ENCODE measurements at places on chromosomes 1 and 21.

- no peaks in the 10 kb centered on the region for H3K4me1 ChIP-seq
- H3K27me3 ChIP-seq = peaks cover 26% of the 10 kb centered on the region
- H3K36me3 ChIP-seq = no peaks in the 10 kb centered on the region
- no peak for DNase-seq
Observed at GRCh38 chr1:11898086-11898785, 28.0 kb downstream of the KIAA2013 start.

GRCh38 chr1:6080469-6080868 is 34.8 kb downstream of the KCNAB2 start:
- no peak overlapping the region for H3K27ac ChIP-seq
- no peak overlapping the region for H3K4me3 ChIP-seq
- no peaks in the 10 kb centered on the region for H3K4me1 ChIP-seq
- no peak for DNase-seq
- H3K27me3 ChIP-seq = no peaks in the 10 kb centered on the region

GRCh38 chr1:3850857-3851256 is 6.2 kb downstream of the CEP104 start:
- H3K4me3 ChIP-seq = no peak overlapping the region
- H3K27me3 ChIP-seq = no peaks in the 10 kb centered on the region
- DNase-seq = no peak
- peaks cover 26% of the 10 kb centered on the region for H3K36me3 ChIP-seq
- H3K27ac ChIP-seq = no peak overlapping the region
- no peaks in the 10 kb centered on the region for H3K4me1 ChIP-seq

DNA sequence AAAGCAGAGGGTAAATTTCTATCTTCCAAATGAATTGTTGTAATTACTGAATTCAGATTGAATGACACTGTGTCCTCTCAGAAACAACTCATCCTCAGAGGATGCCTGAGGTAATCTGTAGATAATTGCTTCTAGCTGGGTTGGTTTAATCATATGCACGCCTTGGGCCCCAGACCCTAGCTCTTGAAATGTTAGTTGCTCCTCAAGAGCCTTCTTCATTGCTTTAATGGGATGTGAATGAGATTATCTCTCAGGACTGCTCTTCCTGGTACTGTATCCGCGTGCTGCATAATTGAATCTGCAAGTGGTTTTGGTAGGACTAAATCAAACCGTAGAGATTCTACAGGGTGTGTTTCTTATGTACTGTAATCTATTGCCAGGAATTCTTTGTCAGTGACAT is 569.3 kb upstream of the NEGR1 start:
- no peaks in the 10 kb centered on the region for H3K27me3 ChIP-seq
- no peaks in the 10 kb centered on the region for H3K36me3 ChIP-seq
- no peak overlapping the region for H3K27ac ChIP-seq
- no peaks in the 10 kb centered on the region for H3K4me1 ChIP-seq
- H3K4me3 ChIP-seq = no peak overlapping the region

DNA sequence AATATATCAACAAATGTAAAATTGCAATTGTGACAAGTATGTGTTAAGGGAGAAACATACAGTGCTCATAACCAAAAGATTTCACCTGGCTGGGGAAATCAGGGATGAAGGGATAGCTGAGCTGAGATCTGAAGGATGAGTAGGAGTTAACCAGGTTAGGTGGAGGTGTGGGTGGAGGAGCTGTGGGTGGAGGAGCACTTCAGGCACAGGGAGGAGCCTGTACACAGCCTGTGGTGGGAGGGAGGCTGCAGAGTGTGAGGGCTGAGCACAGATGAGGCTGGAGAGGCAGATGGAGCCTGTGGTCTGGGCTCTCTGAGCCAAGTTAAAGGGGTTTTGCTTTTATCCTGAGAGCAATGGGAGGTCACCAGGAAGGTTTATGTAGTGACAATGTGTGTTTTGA is 111.9 kb downstream of the XCL2 start:
- H3K36me3 ChIP-seq = no peaks in the 10 kb centered on the region
- no peaks in the 10 kb centered on the region for H3K4me1 ChIP-seq
- H3K27ac ChIP-seq = no peak overlapping the region
- no peaks in the 10 kb centered on the region for H3K27me3 ChIP-seq
- no peak overlapping the region for H3K4me3 ChIP-seq

- H3K27me3 ChIP-seq = no peaks in the 10 kb centered on the region
- no peak for DNase-seq
- no peaks in the 10 kb centered on the region for H3K36me3 ChIP-seq
Observed at GRCh38 chr1:74464037-74464436, 48.4 kb downstream of the LRRC53 start.

DNA sequence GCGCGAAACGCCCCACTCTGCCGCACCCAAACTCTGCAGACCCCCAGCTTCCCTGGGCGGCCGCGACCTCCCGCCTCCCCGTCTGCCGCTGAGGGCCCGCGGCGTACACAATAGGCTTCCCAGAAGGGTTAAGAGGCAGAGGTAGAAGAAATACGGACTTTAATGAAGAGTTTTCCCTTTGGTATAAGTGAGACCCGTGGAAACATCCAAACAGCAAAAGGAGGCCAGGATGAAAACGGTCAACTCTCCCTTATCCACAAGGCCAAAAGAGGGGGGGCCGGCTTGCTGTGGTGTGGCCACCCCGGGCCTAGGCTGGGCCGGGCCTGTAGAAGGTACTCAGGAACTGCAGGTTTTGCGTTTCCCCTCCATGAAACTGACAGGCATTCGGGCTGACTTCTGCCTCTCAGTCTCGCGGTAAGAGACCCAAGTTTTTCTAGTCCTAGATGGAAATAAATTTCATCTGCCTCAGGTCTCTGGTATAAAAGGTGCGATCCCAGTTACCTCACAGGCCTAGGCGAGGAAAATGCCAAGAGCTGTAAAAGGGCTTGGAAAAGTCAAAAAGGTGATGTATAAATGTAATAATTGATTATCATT is 671 bp upstream of the PYGO2 start:
- peak overlapping the region; percentile 86 for H3K4me3 ChIP-seq
- H3K27ac ChIP-seq = peak overlapping the region; percentile 99
- H3K4me1 ChIP-seq = peaks cover 8% of the 10 kb centered on the region
- H3K27me3 ChIP-seq = no peaks in the 10 kb centered on the region
- peaks cover 58% of the 10 kb centered on the region for H3K36me3 ChIP-seq
- DNase-seq = no peak

GRCh38 chr1:108897865-108898720 is 21.3 kb downstream of the GPSM2 start:
- H3K36me3 ChIP-seq = peaks cover 76% of the 10 kb centered on the region
- no peak for DNase-seq
- H3K27ac ChIP-seq = peak overlapping the region; percentile 18
- peaks cover 10% of the 10 kb centered on the region for H3K4me1 ChIP-seq

DNA sequence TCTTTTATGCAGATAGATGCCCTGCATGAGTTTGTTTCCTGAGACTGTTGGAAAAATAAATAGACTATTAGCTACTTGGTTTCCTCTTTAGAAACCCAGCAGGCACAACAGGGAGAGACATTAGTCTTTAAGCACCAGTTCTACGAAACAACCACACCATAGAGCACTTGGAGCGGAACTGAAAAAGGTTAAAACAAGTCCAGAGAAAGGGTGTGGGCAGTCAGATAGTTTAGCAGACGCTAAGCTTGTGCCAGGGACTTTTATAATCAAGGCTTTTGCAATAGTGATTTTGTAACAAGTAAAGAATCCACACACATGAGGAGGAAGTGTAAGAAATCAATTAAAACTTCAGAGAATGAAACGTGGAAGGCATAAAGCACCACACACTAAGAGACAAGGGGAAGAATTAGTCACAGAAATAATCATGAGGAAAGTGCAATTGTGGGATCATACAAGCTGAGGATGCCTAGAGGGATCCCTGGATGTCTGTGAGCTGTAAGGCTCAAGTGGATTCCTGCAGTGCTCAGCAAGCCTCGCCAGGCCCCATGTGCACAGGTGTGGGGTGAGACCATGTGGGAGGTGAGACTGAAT is 37.8 kb upstream of the TLR5 start:
- no peaks in the 10 kb centered on the region for H3K4me1 ChIP-seq
- no peak for DNase-seq
- H3K4me3 ChIP-seq = no peak overlapping the region
- no peak overlapping the region for H3K27ac ChIP-seq
- no peaks in the 10 kb centered on the region for H3K36me3 ChIP-seq
- no peaks in the 10 kb centered on the region for H3K27me3 ChIP-seq

All from RWPE2 (cell line).